ENCODE measurements at places on chromosomes 1 and 21.
A peak's percentile ranks its signal among the peaks of the same experiment; 100 is the strongest.

DNA sequence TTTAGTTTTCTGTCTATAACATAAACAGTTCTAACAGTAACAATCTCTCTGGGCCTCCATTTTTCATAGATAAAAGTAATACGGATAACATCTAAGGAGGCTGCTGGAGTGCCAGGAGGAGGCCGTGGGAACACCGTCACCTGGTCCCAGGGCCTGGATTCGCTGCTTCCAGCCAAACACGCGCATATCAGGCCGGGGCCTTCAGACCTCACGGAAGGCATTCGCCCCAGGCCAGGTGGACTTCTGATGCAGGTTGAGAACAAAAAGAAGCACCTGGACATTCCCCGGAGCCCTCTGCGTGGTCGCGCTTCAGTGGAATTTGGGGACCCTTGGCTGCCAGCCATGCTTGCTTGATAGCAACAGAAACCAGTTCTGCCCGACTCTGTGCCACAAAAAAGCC lies 113.1 kb upstream of the GUCA2B start:
- no peak for DNase-seq

DNA sequence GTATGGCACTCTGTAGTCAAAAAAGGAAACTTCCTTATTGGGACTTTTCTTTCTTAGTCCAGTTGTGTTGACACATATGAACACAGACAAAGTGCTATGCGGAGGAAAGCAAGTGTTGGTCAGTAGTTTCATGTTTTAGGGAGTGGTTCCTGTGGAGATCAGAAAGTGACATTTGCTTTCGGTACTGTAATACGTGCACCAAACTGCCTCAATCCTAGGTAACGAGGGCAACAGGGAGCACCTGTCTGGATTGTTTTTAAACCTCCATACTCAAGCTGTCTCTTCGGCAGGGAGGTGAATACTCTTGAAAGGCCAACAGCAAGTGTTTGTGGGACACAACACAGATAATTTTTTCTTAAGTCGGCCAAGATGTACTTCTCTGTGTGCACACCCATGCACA lies 9.1 kb downstream of the RHOU start:
- DNase-seq = no peak

GRCh38 chr1:160741612-160742348 lies 2.7 kb downstream of the SLAMF7 start:
- DNase-seq = no peak

GRCh38 chr1:151133018-151133806 lies 13.2 kb downstream of the SEMA6C start:
- no peak for DNase-seq

DNA sequence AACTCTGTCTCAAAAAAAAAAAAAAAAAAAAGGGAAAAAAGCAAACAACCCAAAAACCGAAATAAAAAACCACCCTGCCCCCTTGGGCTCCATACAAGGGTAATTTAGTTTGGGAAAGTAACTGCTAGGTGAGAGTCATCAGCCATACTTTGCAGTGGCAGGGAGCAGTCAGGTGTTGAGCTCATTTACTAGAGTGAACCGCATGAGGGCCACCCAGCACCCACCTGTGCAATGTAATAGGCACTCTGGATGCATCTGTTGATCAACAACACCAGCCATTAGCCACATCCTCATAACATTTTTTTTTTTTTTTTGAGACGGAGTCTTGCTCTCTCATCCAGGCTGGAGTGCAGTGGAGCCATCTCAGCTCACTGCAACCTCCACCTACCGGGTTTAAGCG lies 9.1 kb downstream of the INAVA start:
- DNase-seq = no peak

DNA sequence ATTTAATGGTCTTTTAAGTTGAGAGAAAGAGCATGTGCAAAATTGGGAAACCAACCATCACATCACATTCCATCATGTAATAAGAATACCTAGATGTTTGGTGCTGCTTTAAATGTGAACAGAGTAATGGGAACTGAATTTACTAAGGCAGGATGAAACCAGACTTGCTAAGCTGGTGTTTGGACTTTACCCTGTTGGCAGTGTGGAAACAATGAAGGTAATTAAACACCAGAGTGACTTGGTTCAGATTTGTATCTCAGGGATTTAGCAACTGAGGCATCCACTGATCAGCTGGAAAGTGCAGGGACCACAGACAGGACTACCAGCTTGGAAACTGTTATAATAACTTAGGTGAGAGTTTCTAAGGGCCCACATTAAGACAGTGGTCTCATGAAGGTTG lies 263.4 kb downstream of the OLFM3 start:
- peak; percentile 50 for DNase-seq

DNA sequence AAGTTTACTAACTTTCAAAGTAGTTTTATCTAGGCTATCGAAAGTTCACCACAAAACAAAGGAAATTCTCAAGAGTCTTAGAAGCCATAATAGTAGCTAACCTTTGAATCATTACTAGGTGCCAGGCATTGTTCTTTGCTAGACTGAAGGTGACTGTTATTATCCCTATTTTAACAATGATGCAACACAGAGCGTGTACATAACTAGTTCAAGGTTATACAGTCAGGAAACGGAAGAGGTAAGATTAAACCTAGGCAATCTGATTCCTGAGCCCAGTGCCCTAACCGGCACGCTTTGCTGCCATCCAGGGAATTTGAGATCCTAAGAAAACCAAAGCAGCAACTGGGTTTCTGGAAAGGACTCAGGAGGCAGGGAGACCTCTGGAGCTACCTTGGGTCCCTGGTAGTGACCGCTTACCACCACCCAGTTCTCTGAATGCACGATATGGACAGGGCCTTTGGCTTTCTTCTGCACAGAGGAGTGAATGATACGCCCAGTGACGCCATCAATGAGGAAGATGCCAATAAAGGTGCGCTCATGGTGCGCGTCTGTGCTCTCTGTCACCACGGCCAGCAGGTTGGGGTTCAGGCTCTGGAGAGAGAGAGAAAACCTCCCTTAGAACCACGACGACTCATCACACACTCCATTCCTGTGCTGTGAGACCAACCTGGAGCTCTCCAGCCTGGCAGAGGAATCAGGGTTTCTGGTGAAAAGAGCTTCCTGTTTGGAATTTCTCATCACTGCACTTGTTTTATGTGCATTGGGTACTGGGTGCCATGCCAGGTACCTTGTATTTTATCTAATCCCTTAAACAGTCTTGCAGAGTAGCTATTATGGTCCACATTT lies 13.1 kb upstream of the UBR4 start:
- DNase-seq = no peak

- DNase-seq = no peak
Observed at GRCh38 chr1:227325156-227325555, 6.9 kb upstream of the CDC42BPA start.

DNA sequence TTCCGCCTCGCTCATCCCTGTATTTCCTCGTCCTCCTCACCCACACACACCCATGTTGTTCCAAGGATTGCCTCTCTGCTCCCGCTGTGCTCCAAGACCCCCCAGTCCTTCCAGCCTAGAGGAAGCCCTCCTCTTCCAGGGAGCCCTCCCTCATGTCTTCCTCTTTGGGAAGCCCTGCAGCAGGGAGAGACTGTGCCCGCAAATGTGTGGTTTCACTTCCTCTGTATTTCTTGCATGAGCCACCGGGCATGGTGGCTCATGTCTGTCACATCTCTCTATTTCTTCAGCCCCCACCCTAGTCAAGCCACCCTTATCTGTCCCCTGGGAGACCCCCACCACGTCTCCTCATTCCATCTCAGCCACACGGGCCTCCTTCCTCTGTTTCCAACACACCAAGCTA lies 57.5 kb upstream of the PAX7 start:
- no peak for DNase-seq

DNA sequence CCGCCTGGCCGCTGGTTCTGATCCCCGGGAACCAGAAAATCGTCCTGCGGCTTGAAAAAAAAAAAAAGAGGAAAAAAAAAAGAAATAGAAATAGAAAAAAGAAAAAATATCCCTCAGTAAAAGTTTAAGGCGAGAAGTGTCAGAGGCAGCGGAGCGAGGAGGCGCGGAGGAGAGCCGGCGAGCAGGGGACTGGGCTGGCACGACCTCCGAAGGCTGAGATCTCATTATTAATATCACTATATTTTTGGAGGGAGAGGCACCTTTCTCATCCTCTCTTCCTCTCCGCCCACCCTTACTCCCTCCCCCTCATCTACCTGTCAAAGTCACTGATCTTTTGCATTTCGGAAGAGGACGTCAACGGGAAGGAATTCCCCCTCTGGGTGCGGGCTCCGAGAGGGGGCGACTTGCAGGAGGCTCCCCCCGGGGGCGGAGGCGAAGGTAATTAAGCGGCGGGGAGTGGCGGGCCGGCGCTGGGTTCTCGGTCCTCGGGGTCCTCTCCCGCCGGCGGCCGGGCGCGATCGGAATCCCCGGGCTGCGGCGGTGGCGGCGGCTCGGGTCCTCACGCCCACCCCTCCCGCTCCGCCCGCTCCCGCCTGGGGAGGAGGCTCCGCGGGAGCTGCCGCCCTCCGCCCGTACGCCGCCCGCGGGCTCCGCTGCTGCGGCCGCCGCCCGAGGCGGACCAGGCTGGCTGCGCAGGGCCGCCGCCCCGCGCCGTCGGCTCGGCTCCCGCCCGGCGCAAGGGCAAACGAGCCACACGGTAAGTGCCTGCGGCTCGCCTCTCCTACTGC lies at the start of gene NTNG1:
TSS of gene NTNG1 (plus strand) at position 337 of the 788 bp plus-strand sequence.
- peak; percentile 28 for DNase-seq

DNA sequence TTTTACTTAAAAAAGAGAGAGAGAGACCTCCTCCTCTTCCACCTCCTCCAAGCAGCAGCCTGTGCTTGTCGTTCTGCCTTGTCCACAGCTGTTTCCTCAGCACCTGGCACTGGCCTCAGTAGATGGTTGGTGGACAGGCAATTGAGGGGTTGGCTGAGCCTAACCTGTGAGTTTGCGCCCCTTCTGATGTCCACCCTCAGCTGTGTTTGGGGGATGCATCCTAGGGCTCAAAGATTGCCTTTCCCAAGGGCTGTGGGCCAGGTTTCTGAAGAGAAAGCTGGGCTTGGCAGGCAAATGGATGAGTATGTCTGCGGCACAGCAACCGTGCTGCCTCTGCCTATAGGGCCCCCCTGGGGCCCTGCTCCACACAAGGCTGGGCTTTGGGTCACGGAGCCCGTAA lies 35.1 kb upstream of the KDM4A start:
- DNase-seq = no peak
